ENCODE measurements at places on chromosomes 5 and 9.

DNA sequence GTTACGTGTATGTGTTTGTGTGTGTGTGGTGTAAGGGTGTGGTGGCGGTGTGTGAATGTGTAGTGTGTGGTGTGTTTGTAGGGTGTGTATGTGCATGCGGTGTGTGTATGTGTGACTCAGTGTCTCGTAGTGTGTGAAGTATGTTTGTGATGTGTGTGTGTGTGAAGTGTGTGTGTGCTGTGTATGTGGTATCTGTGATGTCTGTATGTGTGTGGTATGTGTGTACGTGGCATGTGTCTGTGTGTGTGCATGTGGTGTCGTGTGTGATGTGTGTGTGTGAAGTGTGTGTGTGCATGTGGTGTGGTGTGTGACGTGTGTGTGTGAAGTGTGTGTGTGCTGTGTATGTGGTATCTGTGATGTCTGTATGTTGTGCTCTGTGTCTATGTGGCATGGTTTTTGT, 339.4 kb downstream of the MTRR start:
- DNase-seq: no peak

GRCh38 chr9:95024097-95024671, 293.3 kb downstream of the FANCC start:
- DNase-seq: no peak

DNA sequence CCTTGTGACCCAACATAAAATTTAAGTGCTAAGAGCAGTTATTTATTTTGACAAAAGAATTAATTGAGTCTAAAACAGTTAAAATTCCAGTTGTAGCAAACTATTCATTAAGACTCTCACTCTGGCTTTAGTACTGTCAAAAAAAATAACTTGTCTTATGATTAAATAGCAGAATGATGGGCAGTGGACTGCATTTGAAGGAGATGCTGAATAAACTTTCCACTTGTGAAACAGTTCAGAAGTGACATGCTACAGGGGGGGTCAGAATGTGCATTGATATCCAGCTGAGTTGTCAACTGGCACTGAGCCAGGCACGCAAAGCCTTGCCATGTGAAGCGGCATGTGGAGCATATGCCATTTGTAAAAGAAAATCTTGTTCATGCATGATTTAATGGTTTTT, 76.0 kb downstream of the FCHO2 start:
- DNase-seq: no peak

GRCh38 chr5:147464211-147464610, 45.7 kb downstream of the DPYSL3 start:
- DNase-seq: no peak
